Smooth muscle cell of the brain vasculature (primary cell): ENCODE measurements at places on chromosomes 3 and 15.

GRCh38 chr3:19816631-19817030 lies 117.4 kb downstream of the EFHB start:
- no peak for DNase-seq

DNA sequence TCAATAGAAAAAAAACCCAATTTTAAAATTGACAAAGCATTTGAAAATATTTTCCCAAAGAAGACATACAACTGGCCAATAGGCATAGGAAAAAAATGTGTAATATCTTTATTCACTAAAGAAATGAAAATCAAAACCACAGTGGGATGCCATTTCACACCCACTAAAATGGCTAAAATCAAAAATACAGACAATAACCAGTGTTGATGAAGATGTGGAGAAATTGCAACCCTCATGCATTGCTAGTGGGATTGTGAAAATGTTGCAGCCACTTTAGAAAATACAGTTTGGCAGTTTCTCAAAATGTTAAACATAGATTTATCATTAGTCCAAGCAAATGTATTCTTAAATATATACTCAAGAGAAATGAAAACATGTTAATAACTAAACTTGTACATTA lies 315.1 kb upstream of the GPR149 start:
- DNase-seq: no peak

- no peak for DNase-seq
These were observed 10.3 kb downstream of the GPR156 start for GRCh38 chr3:120274739-120275167.

DNA sequence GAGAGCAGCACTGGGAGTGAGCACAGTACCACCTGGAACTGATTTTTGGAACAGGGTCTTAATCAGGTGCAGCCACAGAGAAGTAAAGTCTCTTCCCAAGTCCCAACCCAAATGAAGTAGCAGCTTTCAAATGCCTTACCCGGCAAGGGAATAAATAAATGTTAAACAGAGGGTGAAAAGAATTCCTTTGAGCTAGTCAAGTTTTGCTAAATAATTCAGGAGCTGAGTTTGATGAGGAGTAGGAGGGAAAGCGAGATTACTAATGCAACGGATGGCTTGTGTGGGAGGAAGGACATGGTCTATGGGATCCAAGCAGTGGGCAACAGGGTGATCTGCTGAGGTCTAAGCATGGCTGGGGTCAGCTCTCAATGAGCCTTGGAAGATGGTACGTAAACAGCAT lies 204.5 kb upstream of the ST8SIA2 start:
- no peak for DNase-seq

GRCh38 chr3:63193647-63194046 lies 84.5 kb upstream of the SYNPR start:
- no peak for DNase-seq

GRCh38 chr3:183189641-183190040 lies 27.1 kb upstream of the LAMP3 start:
- DNase-seq: no peak

DNA sequence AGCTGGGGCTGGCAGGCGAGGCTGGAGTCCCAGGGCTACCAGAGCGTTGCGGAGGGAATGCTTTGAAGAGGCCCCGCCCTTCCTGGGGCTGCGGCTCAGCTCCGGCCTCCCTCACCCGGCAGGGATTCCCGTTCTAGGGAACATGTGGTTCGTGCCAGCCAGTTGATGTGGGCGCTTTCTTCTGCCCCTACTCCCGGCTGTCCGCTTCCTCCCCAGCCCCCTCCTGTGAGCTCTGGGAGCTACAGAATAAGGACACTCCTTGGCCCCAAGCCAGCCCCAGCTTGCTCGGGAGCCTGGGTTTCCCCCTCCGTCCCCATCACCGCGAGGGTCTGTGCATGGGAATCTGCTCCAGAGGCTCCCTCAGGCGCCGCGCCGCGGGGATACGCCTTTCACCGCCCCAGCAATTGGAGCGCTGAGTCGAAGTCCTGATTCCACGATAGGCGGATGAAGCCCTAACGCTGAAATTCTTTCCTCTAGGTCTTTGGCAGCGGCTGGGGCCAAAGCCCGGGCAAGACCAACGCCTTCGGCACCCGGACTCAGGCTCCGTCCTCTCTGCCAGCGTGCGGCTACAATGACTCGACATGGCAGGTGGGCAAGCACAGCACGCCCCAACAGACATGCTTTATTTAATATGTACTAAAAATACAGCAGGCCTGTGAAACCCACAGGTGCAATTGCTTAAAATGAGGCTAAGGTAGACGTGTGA lies 69.5 kb downstream of the KLF15 start:
- peak; percentile 26 for DNase-seq

DNA sequence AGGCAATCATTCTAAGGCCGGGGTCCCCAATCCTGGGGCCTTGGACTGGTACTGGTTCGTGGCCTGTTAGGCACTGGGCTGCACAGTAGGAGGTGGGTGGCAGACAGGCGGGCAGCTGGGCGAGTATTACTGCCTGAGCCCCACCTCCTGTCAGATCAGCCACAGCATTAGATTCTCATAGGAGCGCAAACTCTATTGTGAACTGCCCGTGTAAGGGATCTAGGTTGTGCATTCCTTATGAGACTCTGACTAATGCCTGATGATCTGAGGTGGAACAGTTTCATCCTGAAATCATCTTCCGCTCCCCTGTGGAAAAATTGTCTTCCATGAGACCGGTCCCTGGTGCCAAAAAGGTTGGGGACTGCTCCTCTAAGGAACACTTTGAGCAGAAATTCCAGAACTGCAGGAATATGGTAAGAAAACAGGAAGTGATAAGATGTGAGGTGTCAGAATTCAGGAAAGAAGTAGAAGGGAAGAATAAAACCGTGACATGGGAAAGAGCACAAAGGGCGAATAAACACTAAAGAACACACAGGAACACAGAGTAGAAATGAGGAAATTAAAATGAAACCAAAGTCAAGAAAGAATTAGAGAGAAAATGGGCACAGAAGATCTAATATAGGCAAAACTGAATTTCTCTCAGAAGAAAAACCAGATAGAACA lies 57.6 kb downstream of the PDCD6IP start:
- DNase-seq: no peak

GRCh38 chr3:183032880-183033555 lies 52.7 kb upstream of the DCUN1D1 start:
- no peak for DNase-seq

DNA sequence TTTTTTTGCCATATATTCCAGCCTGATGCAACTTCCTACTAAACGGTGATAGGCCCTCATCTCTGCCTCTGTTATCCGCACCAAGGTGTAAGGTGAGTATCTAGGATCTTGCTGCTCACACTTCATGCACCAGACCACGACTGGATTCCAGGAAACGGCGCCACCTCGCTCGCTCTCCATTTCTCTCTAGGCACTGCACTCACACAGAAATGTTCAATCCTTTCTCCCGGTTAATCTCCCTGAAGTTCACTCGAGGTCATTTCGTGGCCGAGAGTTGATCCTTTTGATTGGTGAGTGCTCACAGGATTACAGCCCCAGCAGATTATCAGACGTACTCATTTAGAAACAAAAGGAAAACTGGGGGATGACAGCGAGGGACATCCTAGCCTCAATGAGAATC lies 28.1 kb downstream of the MCF2L2 start:
- no peak for DNase-seq

DNA sequence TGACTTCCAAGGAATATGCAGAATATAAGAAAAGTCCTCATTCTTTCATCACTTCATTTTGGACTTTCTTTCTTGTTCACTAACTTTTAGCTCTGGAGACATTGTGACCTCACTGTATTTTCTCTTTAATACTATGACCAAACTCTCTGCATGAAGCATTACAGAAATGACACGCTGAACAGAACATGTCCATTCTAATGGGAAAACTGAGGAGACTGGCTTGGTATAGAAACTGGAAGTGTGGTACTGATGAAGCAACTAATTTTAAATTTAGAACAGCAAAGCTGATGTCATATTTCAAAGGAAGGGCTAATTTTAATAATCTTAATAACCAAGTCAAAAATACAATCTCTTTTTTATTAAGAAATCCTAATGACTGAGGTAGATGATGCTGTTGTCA lies 4.7 kb downstream of the DPH3 start:
- DNase-seq: no peak

- no peak for DNase-seq
These were observed 20.3 kb upstream of the INSYN1 start for GRCh38 chr15:73773428-73773827.

DNA sequence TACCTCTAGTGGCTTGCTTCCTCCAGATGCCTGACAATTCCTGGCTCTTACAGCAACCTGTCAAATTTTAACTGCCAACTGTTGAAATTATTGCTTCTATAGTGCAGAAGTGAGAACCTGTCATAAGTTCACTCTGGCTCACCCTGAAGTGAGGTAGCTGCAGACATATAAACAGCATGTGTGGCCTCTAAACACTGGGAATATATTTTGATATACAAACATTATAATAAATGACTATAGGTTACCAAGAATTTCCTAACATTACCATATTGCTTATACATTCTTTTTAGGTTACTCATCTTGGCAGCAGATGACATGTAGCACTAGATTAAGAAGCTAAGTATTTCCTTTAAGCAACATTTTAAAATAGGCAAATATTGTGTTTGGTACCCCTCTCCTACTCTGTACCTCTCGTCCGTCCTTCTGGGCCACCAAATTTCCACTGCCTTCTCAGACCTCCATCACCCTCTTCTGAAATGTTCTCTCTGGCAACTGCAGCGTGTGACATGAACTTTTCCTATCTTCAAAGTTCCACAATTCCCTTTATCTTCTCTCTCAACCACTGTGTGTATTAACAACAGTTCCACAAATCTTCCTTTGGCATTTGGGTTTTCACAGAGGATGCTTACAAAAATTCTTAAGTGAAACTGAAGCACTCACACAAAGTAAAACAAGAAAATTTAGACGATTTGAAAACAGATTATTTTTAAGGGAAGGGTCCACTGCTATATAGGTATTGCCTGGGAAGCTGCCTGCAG lies 15.3 kb upstream of the XXYLT1 start:
- DNase-seq: no peak

DNA sequence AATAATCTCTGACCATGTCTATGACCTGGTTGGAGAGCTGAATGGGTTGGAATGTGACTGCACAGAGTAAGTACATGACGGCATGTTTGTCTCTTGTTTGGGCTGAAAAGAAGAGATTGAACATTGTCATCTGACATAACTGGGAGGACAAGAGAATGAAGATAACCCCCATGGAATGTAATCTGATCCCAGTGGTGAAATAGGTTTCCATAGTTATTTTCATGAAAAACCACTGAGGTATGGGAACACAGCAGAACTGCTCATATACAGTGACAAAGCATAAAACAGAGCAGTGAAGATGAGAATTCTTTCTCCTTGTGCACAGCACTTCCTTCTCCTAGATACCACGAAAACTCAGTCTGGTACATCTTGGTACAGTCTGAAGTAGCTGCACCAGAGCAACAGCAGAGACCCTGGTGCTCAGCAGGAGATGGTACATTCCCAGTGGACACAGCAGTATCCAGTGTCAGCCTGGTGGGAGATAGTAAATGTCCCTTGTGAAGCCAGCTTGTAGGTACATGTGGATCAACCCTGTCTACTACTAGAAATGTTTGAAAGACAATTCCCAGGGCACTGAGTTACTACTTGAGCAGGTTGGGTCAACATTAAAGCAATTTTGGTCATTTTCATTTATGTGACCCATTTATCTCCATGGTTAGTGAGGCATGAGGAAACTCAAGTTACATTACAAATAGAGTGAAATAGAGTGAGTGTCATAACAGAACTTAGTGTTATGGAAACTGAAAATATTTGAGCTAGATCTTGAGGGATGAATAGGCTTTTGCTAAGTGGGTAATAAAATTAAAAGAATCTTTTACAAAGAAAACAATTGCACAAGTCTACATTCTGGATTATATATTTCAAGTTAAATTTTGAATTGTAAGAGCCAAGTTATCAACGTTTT lies 178.3 kb downstream of the SUCNR1 start:
- no peak for DNase-seq

GRCh38 chr3:58074997-58075396 lies 66.8 kb downstream of the FLNB start:
- no peak for DNase-seq

DNA sequence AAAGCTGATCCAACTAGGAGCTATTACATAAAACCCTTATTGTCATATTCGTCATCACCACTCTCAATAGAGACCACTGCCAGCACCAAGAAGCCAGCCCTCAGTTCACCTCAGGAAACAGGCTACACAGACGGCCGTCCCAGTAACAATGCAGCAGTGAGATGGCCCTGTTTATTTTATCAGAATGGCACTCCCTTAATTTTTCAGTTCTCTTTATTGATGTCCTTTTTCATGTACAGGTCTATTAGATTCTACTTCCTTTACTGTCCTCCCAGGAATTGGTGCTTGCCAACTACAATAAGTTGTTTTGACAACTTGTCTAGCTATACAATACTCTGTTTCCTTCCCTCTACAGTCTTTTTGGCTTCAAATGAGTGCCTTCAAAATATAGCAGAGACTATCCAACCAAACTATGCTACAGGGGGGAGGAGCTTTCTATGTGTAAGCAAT lies 272.5 kb downstream of the ZBTB20 start:
- DNase-seq: no peak

DNA sequence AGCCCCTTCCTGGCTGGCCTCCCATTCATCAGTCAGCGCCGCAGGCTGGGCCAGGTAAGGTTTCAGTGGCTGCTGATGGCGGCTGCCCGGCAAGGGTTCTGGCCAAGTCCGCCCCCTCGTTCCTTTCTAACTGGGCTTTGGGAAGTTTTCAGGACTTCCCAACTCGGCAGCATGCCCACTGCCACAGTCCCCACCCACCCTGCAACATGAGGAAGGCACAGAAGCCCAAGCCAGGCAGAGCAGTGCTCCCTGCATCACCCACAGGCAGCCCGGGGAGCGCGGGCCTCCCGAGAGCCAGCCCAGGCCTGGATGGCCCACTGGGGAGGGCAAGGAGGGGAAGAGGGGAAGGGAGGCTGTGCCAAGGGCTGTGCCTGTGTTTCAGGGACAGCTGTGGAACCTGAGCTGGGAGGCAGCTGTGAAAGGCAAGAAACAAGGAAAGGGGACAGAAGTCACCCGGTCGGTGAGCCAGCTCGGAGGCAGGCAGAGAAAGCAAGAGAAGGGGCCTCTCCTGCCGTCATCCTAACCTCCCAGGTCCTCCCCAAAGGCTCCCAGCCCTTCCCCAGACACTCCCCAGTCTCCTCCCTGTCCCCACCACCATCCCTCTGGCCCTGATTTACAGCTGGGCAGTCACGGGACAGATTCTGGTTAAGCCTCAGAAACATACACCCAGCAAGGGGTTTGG lies 73.9 kb downstream of the CPN2 start:
- no peak for DNase-seq

- no peak for DNase-seq
These were observed 781 bp upstream of the IP6K1 start for GRCh38 chr3:49787182-49787464.

- no peak for DNase-seq
These were observed 131.5 kb downstream of the SLC9A9 start for GRCh38 chr3:143716731-143717130.

GRCh38 chr3:155958676-155959075 lies 88.2 kb downstream of the GMPS start:
- DNase-seq: no peak
